SJSA1 (cell line): ENCODE measurements at places on chromosomes 13 and 19. TPM values are rescaled to one million over a fixed set of nuclear protein-coding genes. Genes with fewer than 3 reads are reported as not detected.

GRCh38 chr19:29384656-29385055, 141.1 kb upstream of the VSTM2B start:
- no peaks in the 10 kb centered on the region for H3K4me1 ChIP-seq
- no peaks in the 10 kb centered on the region for H3K36me3 ChIP-seq
- H3K27me3 ChIP-seq: no peaks in the 10 kb centered on the region
- DNase-seq: no peak

GRCh38 chr13:108267347-108267746, 2.2 kb upstream of the TNFSF13B start:
- no peak overlapping the region for H3K27ac ChIP-seq
- H3K4me1 ChIP-seq: peaks cover 7% of the 10 kb centered on the region; the same call in 1 of the 2 replicates
- no peak for DNase-seq
- no peaks in the 10 kb centered on the region for H3K27me3 ChIP-seq
- no peak overlapping the region for H3K4me3 ChIP-seq

- no peak overlapping the region for H3K4me3 ChIP-seq
- no peaks in the 10 kb centered on the region for H3K27me3 ChIP-seq
- H3K4me1 ChIP-seq: no peaks in the 10 kb centered on the region
Measured at GRCh38 chr19:32471095-32471494, 65.5 kb downstream of the DPY19L3 start.

- DNase-seq: no peak
- no peak overlapping the region for H3K4me3 ChIP-seq
- H3K36me3 ChIP-seq: peaks cover 55% of the 10 kb centered on the region
- no peak overlapping the region for H3K27ac ChIP-seq
- no peaks in the 10 kb centered on the region for H3K27me3 ChIP-seq
Measured at GRCh38 chr13:114303700-114304327, 10.5 kb upstream of the CHAMP1 start.

Gene CACNG6
- 0.11 TPM in 1 of 2 replicates, not detected in the other for total RNA-seq

DNA sequence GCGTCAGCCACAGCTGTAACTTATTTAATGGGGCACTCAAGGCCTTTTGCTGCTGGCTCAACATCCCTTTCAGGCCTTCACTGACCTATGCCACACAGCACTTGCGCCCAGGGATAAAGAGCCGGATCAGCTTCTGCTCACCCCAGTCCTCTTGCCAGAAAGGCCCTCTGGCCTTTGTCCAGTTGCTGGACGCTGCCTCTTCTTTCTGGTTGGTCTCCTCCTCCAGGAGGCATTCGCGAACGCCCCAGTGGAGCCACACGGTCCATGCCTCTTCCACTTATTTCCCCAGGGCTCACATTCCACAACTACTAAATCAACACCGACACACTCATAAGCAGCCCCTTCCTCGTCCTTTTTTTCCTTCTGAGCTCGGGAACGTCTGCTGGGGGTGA, 3.7 kb upstream of the ZNF329 start:
- DNase-seq: no peak
- no peaks in the 10 kb centered on the region for H3K27me3 ChIP-seq
- peak overlapping the region; percentile 66 for H3K4me3 ChIP-seq
- H3K36me3 ChIP-seq: peaks cover 3% of the 10 kb centered on the region
- H3K27ac ChIP-seq: 0 out of 2 replicates have a peak overlapping the region, but pooled peaks have one; percentile 18

Gene CLDND2
- total RNA-seq: not detected in 2 replicates

DNA sequence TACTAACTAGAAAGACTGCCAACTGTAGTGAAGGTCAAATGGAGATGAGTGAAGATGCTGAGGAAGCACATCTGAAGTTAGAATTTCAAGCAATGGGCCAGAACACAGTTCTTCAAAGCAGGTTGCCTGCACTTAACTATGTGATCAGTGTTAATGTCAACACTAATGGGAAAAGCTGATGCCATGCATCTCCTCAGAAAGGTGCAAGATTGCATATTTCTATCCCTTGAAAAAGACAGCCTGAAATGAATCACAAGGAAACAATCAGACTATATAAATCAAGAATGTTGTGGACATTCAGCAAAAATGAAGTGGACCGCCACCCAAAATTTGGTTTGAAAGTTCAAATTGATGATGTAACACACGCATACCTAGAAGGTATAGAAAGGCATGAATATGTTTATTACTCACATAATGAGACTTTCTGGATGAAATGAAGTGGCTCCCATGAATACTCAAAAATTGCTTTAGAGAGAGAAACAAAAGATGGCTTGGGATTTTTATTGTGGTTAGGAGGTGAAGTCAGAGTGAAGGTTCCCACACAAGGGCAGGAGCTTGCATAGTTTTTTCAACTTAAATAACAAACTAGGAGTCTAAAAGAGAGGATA, 522.4 kb downstream of the KCTD12 start:
- no peak overlapping the region for H3K4me3 ChIP-seq
- no peaks in the 10 kb centered on the region for H3K4me1 ChIP-seq
- DNase-seq: no peak

GRCh38 chr19:49342291-49342721, 7.1 kb downstream of the CD37 start:
- DNase-seq: no peak
- H3K4me3 ChIP-seq: no peak overlapping the region
- H3K4me1 ChIP-seq: 0 out of 2 replicates have a peak, but pooled peaks cover 3% of the 10 kb centered on the region
- peaks cover 51% of the 10 kb centered on the region for H3K36me3 ChIP-seq
- no peaks in the 10 kb centered on the region for H3K27me3 ChIP-seq

DNA sequence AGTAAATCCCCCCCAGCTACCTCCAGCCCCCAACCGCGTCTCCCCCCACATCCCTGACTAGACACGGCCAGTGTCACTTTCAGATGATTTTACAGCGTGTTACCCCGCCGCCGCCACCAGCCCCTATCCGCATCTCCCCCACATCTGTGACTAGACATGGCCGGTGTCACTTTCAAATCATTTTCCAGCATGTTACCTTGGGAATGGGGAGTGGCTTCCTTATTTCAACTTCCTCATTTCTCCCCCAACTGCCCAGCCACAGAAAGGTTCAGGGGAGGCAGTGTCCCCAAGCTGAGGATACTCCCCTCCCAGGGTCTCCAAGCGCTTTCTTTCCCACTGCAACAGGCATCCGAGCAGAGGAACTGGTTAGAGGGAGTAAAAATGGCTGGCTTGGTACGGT, 18.4 kb downstream of the ADGRL1 start:
- no peak overlapping the region for H3K4me3 ChIP-seq
- no peak for DNase-seq
- no peak overlapping the region for H3K27ac ChIP-seq
- H3K27me3 ChIP-seq: no peaks in the 10 kb centered on the region
- H3K4me1 ChIP-seq: no peaks in the 10 kb centered on the region

GRCh38 chr13:99652141-99652540, 150.9 kb downstream of the TM9SF2 start:
- peaks cover 19% of the 10 kb centered on the region for H3K27me3 ChIP-seq
- H3K36me3 ChIP-seq: no peaks in the 10 kb centered on the region
- H3K4me3 ChIP-seq: no peak overlapping the region
- peak; percentile 57 for DNase-seq
- H3K27ac ChIP-seq: no peak overlapping the region
- peaks cover 12% of the 10 kb centered on the region for H3K4me1 ChIP-seq

- H3K36me3 ChIP-seq: peaks cover 7% of the 10 kb centered on the region; the same call in 1 of the 2 replicates
- H3K27me3 ChIP-seq: no peaks in the 10 kb centered on the region; the same call in 1 of the 2 replicates
- no peak overlapping the region for H3K4me3 ChIP-seq
- peak; percentile 17 for DNase-seq
- no peaks in the 10 kb centered on the region for H3K4me1 ChIP-seq
- no peak overlapping the region for H3K27ac ChIP-seq
Measured at GRCh38 chr13:21557995-21558394, 46.0 kb downstream of the MICU2 start.

DNA sequence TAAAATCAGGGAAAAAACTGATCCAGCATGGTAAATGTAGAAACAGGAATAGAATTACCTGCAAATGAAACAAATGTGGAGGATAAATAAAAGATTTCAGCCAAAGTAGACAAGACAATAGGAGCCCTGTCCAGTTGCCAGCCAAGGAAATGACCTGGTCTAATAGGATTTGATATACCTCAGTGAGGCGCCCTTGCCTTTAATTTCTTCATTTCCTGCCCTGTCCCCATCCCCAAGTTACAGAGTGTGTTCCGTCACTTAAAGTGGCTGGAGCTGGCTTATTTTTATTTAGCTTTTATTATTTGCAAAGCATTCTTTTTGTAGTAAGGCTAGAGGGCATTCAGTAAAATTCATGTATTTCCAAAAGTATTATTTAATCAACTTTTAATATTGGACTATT, 1022.0 kb downstream of the EFNB2 start:
- H3K4me1 ChIP-seq: no peaks in the 10 kb centered on the region
- DNase-seq: no peak
- H3K27ac ChIP-seq: no peak overlapping the region
- no peaks in the 10 kb centered on the region for H3K36me3 ChIP-seq

GRCh38 chr19:43526884-43527859, at the start of gene ETHE1:
ETHE1 (minus strand) TSS chr19:43527201; CDS start chr19:43527177, 24 bp downstream.
- H3K27ac ChIP-seq: peak within 1 kb of the TSS; percentile 55
- peak; percentile 76 for DNase-seq
- peak within 1 kb of the TSS; percentile 61 for H3K4me3 ChIP-seq
- H3K4me1 ChIP-seq: peaks cover 26% of the 10 kb centered on the region
- no peaks in the 10 kb centered on the region for H3K27me3 ChIP-seq

DNA sequence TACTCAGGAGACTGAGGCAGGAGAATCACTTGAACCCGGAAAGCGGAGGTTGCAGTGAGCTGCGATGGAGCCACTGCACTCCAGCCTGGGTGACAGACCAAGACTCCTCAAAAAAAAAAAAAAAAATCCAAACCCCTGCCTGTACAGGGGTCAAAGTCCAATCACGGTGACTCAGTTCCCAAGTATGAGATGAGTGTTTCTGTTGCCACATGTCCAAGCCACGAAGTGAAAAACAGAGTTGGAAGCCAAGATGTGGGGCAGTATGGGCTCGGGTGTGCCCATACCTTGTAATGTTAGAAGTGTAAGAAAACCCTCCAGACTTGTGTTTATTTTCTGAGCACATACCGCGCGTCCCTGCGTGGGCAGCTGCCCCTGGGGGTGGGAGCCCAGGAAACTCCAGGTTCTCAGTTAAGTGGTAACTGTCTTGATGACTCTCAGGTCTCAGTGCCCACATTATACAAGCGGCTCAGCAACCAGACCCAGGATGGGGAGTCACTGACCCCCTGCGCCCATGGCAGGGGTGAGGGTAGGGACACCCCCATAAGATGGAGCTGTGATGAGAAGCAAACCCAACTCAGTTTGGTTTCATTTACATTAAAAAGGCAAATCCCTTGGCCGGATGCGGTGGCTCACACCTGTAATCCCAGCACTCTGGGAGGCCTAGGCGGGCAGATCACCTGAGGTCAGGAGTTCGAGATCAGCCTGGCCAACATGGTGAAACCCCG, 1.2 kb upstream of the GPX4 start:
- H3K4me1 ChIP-seq: peaks cover 37% of the 10 kb centered on the region
- no peak overlapping the region for H3K4me3 ChIP-seq
- H3K27ac ChIP-seq: peak overlapping the region; percentile 79
- peaks cover 28% of the 10 kb centered on the region for H3K36me3 ChIP-seq
- no peaks in the 10 kb centered on the region for H3K27me3 ChIP-seq

- no peaks in the 10 kb centered on the region for H3K27me3 ChIP-seq
- peak overlapping the region; percentile 43 for H3K4me3 ChIP-seq
- H3K4me1 ChIP-seq: peaks cover 12% of the 10 kb centered on the region
- DNase-seq: peak; percentile 54
- H3K27ac ChIP-seq: peak overlapping the region; percentile 48
Measured at GRCh38 chr13:20127562-20128458, 33.0 kb downstream of the GJA3 start.

DNA sequence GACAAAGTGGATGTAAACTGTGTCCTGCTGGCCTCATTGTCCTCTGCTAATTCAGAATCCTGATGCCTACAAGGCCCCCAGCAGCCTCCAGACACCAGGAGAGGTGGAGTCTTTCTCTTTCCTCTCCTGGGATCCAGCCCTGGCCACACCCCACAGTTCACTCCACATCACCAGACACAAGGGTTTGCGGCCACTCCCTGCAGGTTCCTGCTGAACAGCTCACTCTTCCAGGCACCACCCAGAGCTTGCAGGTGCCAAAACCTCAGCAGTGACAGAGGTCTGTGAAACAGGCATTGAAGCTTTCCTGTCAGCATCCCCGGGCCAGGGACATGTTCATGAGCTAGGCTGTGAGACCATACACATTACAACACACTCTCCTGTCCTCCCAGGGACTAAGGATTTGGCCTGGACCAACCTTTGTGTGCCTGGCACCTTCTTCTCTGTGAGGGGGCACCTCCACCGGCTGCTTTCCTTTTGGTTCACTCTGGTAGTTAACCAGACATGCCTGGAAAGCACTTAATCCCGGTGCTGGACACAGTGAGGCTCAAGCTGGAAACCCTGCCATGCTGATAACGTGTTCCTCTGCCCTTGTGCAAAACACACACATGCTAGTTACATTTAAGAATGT, 11.1 kb upstream of the ATP12A start:
- no peaks in the 10 kb centered on the region for H3K36me3 ChIP-seq
- peaks cover 14% of the 10 kb centered on the region for H3K4me1 ChIP-seq
- no peaks in the 10 kb centered on the region for H3K27me3 ChIP-seq

Gene UPF1
- 47.6 and 68.1 TPM in 2 replicates for total RNA-seq

DNA sequence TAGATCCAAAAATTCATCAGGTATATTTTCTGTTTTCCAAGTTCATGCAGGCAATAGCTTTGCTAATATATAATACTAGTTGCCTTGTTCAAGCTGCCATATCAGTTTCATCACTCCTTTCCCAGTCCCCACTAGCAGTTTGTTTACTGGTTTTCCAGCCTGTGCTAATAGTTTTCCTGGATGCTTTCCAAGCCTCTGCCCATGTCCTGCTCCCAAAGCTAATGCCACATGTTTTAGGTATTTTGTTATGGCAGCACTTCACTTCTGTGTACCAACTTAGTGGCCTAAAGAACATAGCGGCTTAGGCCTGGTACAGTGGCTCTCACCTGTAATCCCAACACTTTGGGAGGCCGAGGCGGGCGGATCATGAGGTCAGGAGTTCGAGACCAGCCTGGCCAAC, 28.1 kb upstream of the ZNF527 start:
- H3K4me1 ChIP-seq: no peaks in the 10 kb centered on the region
- H3K27ac ChIP-seq: no peak overlapping the region
- H3K36me3 ChIP-seq: peaks cover 27% of the 10 kb centered on the region
- no peaks in the 10 kb centered on the region for H3K27me3 ChIP-seq
- no peak overlapping the region for H3K4me3 ChIP-seq
